ENCODE measurements at places on chromosomes 13 and 19. TPM values are rescaled to one million over a fixed set of nuclear protein-coding genes. Genes with fewer than 3 reads are reported as not detected.

Gene CAMSAP3
- total RNA-seq, result 4.1 TPM

Gene CGB3
- total RNA-seq, result not detected

Gene SGCG
- not detected for total RNA-seq

Gene C19orf38
- 0.10 TPM for total RNA-seq

Gene EDDM13
- total RNA-seq, result not detected

Gene SMIM44
- not detected for total RNA-seq

Gene ACP7
- 0.06 TPM for total RNA-seq
